ENCODE measurements at places on chromosomes 5 and 9.

GRCh38 chr5:75667586-75667985 lies 49.7 kb downstream of the POC5 start:
- no peak for DNase-seq

GRCh38 chr9:136937186-136938001 lies 7.1 kb downstream of the FBXW5 start:
- no peak for DNase-seq

GRCh38 chr5:67051164-67051563 lies 145.4 kb downstream of the CD180 start:
- DNase-seq, result no peak

DNA sequence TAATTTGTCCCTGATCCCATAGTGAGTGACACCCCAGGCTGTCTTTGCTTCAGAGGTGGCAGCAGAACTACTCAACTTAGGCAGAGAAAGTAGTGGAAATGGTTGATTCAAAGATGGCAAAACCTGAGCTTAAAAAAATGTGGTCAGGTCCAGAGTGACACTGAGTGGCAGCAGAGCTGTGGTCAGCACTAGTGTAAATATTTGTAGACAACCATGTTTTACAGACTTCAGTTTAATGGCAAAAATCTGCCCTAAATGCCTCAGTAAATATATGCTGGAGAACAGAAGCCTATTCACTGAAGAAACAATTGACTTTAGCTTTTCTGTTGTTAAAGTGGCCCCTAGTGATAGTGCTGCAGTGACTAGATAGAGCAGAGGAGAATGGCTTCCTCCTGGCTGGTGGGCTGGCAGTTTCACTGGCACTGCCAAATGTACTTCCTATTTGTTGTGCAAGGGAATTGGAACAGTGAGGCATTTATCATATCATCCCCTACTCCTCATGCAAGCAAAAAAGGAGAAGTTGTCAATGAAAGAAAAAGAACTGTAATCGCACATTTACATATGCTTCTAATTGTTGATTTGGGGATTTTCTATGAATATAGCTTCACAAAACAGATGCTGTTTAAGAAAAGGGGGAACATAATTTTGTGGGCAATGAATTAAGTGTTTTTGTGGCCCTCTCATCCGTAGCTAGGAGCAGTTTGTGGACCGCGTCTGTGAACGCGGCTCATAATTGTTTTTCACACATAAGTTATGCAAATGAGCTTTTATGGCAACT lies 12.0 kb downstream of the PBX3 start:
- DNase-seq, result no peak

DNA sequence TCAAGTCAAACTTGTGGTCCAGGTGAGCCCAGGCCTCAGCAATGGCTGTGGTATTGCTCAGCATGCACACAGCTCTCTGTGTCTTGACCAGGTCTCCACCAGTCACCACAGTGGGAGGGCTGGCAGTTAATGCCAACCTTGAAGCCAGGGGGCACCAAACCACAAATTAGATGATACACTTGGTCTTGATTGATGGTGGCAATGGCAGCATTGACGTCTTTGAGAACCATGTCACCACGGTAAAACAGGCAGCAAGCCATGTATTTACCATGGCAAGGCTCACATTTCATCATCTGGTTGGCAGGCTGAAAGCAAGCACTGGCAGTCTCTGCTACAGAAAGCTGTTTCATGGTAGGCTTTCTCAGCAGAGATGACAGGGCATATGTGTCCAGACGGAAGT lies 40.0 kb downstream of the NIM1K start:
- no peak for DNase-seq

DNA sequence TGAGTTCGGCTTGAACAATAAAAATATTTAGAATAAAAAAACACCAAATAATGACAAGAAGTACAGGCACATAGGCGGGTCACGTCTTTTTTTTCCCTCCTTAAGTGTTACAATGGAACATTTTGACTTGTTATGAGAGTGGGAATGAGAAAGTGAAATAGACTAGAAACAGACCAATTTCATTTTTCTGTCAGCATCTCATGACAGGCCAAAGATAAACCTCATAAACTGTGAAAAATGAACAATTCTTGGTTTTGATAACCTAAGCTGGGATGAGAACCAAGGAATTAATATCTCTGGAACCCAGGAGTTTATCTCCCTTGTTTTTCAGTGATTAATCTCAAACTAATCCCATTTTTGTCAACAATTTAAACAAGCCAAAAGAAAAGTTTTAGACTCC lies 299.5 kb downstream of the SLIT3 start:
- no peak for DNase-seq

DNA sequence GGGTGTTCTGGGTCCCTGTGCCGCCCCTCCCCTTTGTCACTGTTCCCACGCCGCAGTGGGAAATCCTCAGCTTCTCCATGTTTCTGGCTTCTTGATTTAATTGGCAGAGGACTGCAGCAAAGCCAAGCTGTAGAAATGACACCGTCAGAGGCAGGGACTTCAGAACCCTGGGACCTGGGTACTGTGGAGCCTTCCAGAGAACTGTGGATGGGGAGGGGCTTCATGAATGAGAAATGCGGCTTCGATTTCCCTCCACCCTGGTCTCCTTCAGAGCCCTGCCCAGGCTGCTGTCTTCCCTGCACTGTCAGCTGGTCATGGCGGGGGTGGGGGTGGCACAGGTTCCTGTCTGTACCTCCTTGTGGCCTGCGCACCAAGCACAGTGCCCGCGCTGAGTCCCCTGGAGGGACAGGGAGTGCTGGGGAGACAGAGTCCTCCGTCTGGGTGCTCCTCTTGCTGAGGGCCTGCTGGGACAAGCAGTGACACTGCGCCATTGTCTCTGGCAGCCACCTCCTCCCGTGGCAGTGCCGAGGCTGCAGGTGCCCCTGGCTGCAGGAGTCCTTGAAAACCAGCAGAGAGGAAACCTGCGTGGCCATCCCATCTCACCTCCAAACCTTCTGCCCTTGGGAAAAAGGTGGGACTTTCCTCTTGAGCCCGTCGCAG lies 47.2 kb downstream of the COL5A1 start:
- no peak for DNase-seq
